CD4-positive, alpha-beta T cell treated with Interleukin-21 for 1 hour (primary cell): ENCODE measurements at places on chromosomes 11 and 22.

- no peak for DNase-seq
Observed at GRCh38 chr11:130467116-130467900, 18.9 kb downstream of the ADAMTS15 start.

DNA sequence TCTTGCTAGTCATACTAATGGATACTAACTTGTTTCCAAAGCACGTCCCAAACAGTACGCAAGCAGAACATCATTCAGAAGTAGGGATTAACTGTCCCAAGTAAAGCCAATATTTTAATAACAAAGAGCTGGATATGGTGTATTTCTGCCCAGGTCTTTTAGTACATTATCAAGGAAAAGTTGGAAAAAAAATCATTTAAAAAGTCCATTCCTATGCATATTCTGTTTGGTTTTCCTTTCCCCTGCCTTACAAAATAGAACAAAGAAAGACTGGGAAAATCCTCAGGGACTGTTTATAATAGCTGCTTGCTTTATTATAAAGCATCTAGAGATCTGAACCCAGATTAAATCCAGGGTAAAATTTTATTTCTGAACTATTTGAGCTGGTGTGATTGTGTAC lies 83.9 kb downstream of the UVRAG start:
- DNase-seq, result no peak

GRCh38 chr11:87942786-87943185 lies 232.5 kb downstream of the RAB38 start:
- no peak for DNase-seq

- no peak for DNase-seq
Observed at GRCh38 chr11:959608-960007, 33.9 kb downstream of the AP2A2 start.

GRCh38 chr11:8293171-8293570 lies 29.5 kb upstream of the LMO1 start:
- no peak for DNase-seq

- peak; percentile 83 for DNase-seq
Observed at GRCh38 chr11:44936525-44936924, 14.2 kb downstream of the TP53I11 start.

DNA sequence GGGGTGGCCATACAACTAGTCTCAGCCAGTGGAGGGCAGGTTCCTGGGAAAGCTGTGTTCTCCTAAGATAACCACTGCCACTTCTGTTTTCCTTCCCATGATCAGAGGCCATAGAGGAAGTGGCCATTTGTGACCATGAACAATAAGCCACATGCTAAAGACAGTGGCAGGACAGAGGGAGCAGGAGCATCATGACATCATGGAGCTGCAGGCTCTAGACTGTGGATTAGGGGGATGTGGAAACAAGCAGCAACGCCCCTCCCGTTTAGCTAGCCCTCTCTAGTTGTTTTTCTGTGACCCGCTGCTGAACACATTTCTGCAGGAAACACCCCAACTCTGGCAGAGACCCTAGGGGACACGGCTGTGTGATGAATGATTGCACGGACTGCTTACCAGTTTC lies 195.0 kb upstream of the NECTIN1 start:
- no peak for DNase-seq

DNA sequence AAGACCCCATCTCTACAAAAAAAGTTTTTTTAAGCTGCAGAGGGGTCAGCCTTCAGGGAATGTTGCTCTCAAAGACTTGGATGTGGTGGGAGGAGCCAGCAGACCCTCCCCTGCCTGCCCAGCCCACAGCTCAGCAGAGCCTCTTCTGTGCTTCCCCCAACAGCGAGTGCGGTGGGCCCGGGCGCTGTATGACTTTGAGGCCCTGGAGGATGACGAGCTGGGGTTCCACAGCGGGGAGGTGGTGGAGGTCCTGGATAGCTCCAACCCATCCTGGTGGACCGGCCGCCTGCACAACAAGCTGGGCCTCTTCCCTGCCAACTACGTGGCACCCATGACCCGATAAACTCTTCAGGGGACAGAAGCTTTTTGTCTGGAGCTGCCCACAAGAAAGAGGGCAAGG lies 10.5 kb downstream of the TMA7B start:
- DNase-seq, result no peak

DNA sequence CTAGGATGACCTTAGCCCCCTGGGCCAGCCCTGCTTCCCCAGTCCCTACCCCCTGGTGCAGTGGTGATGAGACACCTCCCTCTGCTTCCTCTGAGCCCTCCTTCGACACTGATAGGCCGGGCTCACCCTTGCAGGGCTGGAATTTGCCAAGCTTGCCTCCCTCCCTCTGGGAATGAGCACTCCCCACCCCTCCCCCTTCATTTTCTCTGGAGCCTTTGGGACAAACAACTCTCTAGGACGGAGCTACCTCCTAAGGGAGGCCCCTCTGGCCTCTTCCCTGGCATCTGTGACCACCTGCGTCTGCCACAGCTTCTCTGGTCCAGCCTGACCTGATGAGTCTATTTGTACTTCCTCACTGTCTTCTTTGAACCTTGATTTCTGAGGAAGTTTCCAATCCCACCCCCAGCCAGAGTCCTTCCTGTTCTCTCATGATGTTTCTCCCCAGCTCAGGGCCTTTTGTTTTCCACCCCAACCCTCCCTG lies 53.3 kb upstream of the ADA2 start:
- no peak for DNase-seq

GRCh38 chr11:13772223-13773046 lies 104.0 kb downstream of the FAR1 start:
- peak; percentile 79 for DNase-seq

GRCh38 chr11:11740073-11740702 lies 101.6 kb upstream of the USP47 start:
- no peak for DNase-seq

DNA sequence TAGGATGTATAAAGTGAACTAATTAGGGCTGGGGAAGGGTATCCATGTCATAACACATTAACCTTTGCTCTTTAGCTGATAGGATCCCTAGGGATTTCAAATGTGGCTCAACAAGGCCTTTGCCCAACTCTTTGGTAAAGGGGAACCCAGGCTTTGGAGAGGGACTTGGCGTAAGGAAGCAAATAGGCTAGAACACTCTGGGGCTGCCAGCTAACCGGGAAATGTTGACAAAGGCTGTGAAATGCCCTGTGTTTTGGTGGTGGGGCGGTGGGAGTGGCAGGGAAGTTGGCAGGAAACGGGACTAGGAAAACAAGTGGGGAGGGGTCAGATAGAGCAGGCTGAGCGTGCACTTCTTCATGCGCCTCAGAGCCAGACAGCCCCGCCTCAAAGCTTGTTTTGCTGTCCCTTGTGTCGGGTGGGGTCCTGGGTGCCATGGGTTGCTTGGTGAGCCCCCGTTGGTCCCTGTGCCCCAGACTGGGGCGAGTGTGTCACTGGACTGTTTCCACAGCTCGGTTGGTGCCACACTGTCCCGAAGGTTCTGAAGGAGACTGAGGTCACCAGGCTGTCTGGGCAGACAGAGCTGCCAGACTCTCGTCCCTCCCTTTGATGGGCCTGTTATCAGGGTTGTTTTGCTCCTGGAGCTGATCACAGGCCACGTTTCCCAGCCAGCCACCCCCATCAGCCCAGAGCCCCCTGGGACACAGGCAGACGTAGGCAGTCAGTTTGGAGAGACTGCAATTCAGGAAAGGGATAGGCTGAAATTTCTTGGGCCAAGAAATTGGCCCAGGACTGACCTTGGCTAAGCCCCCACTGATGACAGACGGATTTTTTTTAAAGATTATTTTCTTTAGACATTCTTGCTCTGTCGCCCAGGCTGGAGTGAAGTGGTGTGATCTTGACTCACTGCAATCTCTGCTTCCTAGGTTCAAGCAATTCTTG lies 19.6 kb downstream of the KCTD21 start:
- DNase-seq, result no peak

- DNase-seq, result no peak
Observed at GRCh38 chr11:128603752-128604414, 16.5 kb upstream of the ETS1 start.
